ENCODE measurements at places on chromosomes 11 and 22.

DNA sequence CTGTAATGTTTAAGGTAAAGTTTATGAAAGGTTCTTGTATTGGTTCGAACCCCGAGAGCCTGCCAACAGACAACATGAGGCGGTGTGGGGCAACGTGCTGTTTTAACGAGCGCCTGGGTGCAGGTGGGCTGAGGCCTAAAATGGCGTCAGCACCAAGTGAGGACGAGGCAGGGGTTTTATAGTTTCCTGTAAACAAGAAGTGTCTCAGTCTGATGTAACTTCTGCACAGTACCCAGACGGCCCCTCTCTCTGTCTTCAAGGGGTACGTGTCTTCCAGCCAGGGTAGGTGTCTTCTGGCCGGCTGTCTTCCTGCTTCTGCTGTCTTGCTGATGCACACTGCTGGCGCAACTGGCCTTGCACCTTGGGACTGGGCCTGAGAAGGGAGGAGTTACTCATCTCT is 2.7 kb downstream of the PPFIBP2 start:
- no peak for DNase-seq

GRCh38 chr22:44493206-44493605 is 4.8 kb downstream of the RTL6 start:
- DNase-seq: no peak

GRCh38 chr22:30079952-30080533 is at the start of gene HORMAD2:
Gene HORMAD2, plus strand, starts transcription at chr22:30080464. Its CDS starts 13,489 bp downstream, at chr22:30093953.
- no peak for DNase-seq

DNA sequence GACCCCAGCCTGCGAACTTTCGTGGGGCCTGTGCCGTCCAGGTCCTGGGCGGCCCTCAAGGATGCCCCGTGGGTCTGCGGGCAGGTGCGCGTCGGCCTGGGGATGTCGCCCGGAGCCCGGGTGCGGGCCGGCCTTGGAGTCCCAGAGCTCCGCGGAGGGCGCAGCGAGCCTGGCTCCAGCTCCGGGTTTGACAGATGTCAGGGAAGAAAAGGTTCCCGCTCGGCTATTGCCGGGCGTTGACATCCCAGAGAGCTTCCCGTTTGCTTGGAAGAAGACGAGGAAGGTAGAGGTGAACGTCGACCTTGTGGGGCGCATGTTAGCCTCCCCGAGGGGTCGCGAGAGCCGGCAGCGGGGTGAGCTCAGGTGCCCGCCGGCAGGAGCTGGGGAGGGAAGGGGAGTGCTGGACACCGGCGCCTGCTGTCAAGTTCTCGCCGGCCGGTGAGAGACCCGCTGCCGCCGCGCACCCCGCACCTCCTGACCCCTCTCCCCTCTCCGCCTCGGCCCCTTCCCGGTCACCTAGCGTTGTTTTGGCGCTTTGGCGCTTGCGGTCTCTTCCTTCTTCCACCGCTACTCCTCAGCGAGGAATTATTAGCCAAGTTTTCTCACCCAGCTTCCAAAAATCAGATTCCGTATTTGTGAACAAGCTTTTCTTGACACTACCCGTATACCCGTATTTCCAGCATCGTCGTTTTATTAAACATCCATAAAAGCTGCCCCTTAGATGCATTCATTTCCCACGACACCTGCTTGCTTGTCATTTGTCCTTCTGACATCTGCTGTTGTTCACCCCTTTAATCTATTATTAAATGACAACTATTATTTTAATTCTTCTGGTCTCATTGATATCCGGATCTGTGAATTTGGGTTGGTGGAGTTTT is 1.3 kb downstream of the BMAL1 start:
- no peak for DNase-seq

GRCh38 chr11:43950311-43950855 is 7.9 kb downstream of the C11orf96 start:
- no peak for DNase-seq

DNA sequence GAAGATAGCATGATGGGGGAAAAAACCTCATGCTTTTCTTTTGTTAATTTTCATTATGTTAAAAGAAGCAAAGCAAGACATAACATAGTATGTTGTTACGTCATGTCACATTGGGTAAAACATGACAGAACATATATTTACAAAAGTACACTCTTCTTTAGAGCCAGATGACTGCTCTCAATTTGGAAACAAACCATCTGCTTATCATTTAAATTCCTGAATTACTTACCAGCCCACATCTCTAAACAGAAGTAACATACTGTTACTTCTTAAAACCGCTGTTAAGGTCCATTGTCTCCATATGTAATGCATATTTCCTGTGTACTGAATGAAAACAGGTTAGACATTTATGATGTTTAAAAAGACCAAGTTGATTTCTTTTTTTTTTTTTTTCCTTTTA is 100.0 kb downstream of the TMEM135 start:
- DNase-seq: no peak

Data from stimulated activated CD8-positive, alpha-beta memory T cell treated with anti-CD3 and anti-CD28 coated beads, Interleukin-15, amount 100 ng/mL, for 4 hours (primary cell).